ENCODE measurements at places on chromosomes 16 and 17.

GRCh38 chr16:11169641-11170040 lies 86.4 kb downstream of the SOCS1 start:
- no peak for DNase-seq

DNA sequence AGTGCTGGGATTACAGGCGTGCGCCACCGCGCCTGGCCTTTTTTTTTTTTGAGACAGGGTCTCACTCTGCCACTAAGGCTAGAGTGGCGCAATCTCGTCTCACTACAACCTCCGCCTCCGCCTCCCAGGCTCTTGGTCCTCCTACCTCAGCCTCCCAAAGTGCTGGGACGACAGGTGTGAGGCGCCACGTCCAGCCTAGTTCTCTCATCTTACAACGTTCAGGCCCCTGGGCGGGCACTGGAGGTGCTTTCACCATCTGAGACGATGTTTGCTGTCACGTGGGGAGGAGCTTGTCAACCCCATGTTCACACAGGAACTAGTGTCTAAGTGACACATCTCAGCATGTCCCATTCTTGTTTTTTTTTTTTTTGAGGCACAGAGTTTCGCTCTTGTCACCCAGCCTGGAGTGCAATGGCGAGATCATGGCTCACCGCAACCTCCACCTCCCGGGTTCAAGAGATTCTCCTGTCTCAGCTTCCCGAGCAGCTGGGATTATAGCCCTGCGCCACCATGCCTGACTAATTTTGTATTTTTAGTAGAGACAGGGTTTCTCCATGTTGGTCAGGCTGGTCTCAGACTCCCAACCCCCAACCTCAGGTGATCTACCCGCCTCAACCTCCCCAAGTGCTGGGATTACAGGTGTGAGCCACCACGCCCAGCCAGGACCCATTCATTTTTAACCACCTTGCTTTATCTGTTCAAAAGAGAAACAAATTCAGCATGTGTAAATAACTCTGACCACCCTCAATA lies 5.2 kb upstream of the FANCA start:
- no peak for DNase-seq

GRCh38 chr17:381941-382643 lies 29.5 kb upstream of the RPH3AL start:
- DNase-seq = no peak

GRCh38 chr16:87486713-87487247 lies 6.0 kb downstream of the ZCCHC14 start:
- no peak for DNase-seq

DNA sequence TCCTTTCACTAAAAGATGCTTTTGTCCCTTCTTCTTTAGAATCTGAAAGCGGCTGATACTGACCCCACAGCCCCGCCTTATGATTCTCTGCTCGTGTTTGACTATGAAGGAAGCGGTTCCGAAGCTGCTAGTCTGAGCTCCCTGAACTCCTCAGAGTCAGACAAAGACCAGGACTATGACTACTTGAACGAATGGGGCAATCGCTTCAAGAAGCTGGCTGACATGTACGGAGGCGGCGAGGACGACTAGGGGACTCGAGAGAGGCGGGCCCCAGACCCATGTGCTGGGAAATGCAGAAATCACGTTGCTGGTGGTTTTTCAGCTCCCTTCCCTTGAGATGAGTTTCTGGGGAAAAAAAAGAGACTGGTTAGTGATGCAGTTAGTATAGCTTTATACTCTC lies 10.1 kb upstream of the TANGO6 start:
- no peak for DNase-seq

DNA sequence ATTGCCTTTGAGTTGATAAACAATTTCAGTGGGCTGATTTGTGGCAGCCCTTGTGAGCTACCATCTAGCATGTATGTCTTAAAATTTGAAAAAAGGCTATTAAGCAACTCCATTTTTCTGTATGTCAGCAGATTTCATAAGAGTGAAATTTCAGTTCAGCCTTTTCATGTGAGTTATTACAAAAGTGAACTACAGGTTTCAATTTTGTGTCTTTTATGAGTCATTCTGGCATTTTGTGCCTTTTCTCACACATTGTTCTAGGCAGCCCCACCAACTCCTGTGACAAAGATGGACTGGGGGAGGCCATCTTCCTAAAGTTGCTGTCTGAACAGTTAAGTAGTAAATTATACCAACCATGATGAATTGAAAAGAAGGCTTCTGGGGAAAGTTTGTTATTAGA lies 52.1 kb downstream of the USP10 start:
- no peak for DNase-seq

DNA sequence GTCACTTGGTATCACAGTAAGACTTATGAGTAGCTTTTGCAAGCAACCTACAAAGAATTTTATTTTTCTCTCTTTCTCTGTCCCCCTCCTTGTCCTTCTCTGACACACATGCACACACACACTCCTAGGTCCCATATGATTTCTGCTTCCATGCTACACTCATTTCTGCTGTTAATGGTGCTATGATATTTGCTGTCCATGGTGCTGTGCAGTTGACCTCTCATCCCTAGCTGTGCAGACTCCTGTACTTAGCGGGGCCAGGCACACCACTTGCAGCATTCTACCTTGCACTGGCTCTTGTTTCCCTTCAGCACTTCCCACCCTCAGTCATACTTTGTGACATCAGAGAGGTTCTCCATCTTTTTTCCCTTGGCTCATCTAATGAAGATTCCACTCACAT lies 158.9 kb upstream of the CNTNAP4 start:
- DNase-seq = no peak

- DNase-seq = no peak
Measured at GRCh38 chr17:56640116-56640515, 46.6 kb downstream of the NOG start.

GRCh38 chr16:27758544-27758943 lies 208.6 kb downstream of the KATNIP start:
- no peak for DNase-seq

GRCh38 chr16:50666658-50667496 lies 14.2 kb downstream of the SNX20 start:
- DNase-seq = no peak

GRCh38 chr16:76532188-76532973 lies 255.2 kb downstream of the CNTNAP4 start:
- DNase-seq = no peak

GRCh38 chr16:8645831-8646230 lies 24.3 kb downstream of the METTL22 start:
- DNase-seq = no peak

GRCh38 chr16:50591800-50592771 lies 43.9 kb downstream of the NKD1 start:
- peak; percentile 81 for DNase-seq

DNA sequence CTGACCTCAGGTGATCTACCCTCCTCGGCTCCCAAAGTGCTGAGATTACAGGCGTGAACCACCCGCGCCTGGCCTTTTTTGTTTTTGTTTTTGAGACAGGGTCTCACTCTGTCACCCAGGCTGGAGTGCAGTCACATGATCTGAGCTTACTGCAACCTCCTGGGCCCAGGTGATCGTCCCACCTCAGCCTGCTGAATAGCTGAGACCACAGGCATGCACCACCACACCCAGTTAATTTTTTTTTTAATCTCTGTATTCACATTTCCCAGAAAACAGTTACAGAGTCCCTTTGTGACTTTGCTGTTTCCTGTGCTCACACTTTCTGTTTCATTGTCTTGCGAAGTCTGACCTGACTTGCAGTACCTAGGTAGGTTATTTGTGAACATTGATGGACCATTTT lies 2.7 kb downstream of the CLUAP1 start:
- DNase-seq = no peak

GRCh38 chr17:338442-339192 lies 14.0 kb downstream of the RPH3AL start:
- no peak for DNase-seq

DNA sequence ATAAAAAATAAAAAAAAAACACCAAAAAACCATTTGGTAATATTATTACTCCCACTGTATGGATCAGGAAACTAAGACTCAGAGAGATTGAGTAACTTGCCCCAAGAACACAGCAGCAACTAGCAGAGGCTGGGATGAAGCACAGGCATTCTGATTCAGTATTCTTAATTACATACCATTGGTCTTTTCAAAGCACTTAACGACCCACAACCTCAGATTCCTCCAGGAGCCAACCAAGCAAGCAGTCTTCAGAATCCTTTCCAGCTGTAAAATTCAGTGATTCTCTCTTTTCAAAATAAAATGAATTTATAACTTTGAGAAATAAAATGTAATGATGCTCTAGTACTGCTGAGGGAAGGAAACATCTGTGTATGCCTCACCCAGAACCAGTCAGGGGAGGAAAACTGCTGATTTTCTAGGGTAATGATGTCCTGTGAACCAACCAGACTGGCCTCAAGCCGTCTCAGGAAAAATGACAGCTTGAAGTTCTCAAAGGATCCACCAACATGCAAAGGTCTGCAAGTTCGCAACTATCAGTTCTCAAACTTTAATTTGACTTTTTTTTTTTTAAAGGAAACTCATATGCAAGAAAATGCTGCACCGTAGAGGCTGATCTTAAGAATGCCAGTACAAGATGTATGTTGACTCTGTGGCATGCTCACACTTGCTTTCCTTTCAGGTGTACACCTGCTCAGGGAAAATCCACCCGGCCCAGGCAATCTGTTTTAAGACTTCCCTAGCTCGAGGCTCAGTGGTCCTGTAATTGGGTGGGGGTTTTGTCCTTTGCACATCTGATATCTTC lies 9.0 kb downstream of the CUEDC1 start:
- no peak for DNase-seq

GRCh38 chr17:13074026-13074425 lies 56.2 kb upstream of the ELAC2 start:
- DNase-seq = no peak

Measured in NCI-H1105 (cell line).